Right renal pelvis (tissue), 4 donors: ENCODE measurements at places on chromosomes 12 and 14. TPM values are rescaled to one million over a fixed set of nuclear protein-coding genes. Genes with fewer than 3 reads are reported as not detected.

- DNase-seq = no peak
Measured at GRCh38 chr12:93751864-93752610, 74.9 kb downstream of the CRADD start.

- no peak for DNase-seq
Measured at GRCh38 chr12:62692884-62693283, 226.3 kb downstream of the MON2 start.

GRCh38 chr12:120941846-120942405, 36.4 kb upstream of the HNF1A start:
- no peak for DNase-seq

- DNase-seq = no peak
Measured at GRCh38 chr12:32891526-32891925, 5.1 kb downstream of the PKP2 start.

DNA sequence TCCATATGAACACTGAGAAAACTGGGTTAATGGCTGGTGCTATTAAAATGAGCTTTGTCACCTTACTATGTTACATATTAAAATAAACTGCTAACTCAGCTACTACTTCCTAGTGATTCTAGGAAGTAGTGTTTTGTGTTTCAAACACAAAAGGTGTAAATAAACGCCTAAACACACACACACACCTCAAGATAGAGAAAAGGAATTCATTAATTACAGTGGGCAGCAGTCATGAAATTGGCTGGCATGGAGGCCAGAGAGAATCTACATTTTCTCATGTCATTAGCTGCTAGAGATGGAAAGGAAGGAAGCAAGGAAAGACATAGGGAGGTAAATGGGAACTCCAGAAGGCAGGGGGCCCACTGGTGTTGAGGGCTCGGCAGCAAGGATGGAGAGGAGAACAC, 787 bp upstream of the PRMT5 start:
- DNase-seq = no peak

- DNase-seq = no peak
Measured at GRCh38 chr12:125346362-125346761, 281.1 kb downstream of the AACS start.

GRCh38 chr14:92258934-92259333, 64.0 kb upstream of the SLC24A4 start:
- DNase-seq = no peak

The NYNRIN gene
- polyA plus RNA-seq = 45.3 TPM

The NANOG gene
- 0.63 TPM for polyA plus RNA-seq

The SLC39A2 gene
- polyA plus RNA-seq = 2.1 TPM

The KRT82 gene
- polyA plus RNA-seq = not detected

The EEF1AKMT3 gene
- polyA plus RNA-seq = 9.7 TPM

The LRRK2 gene
- polyA plus RNA-seq = 40.6 TPM

The BDKRB1 gene
- polyA plus RNA-seq = 0.31 TPM

The FMNL3 gene
- polyA plus RNA-seq = 45.2 TPM

The ADCK1 gene
- 11.1 TPM for polyA plus RNA-seq

The ADAM21 gene
- 0.34 TPM for polyA plus RNA-seq
